ENCODE measurements at places on chromosomes 12 and 14.

DNA sequence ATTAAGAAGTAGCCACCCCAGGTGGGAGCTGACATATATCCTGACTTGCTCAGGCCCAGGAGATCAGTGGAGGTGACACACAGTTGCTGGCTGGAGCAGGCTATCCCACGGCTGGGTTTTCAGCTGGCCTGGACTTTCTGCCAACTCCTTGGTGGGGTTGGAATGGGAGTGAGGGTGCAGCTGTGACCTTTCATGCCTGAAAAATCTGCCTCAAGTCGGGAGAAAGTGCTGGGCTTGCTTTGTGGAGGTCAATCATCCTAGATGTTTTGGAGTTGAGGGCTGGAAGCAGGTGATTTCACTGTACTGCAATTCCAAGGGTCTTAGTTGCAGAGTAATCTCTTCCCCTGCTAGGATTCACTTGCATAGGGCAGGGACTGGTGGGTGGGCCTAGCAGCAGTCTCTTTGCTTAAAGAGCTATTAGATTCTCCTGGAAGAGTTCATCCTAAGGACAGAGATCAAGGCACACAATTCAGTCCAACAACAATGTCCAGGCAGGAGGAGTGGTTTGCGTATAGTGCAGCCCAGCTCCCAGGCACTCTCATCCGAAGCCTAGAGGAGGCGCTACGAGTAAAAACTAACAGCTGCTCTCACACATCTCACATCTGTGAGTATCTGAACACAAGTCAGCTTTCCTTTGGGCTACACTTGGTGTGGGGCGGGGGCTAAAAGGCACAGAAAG is 98.1 kb downstream of the GAS2L3 start:
- no peak for DNase-seq

DNA sequence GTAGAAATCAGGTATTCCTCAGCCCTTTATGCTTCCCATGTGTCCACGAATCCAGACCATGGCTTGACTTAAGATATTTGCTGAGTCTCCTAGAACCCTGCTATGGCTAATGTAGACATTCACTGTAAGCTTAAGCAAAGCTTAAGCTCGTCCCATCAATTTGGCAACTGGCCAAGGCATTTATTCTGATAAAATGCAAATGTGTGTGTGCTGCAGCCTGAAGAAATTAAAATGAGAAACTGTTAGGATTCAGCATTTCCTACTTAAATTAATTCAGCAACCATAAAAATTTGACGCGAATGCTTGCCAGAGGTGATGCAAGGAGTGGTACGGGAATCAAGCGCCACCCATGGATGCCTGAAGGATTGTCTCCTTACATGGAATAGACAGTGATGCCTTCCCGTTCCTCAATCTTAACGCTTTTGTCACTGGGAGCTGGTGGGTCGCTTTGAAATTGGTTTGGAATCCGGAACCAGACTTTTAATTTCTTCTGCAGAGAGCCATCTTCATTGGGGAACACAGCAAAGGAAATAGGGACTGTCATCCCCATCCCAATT is 13.2 kb downstream of the HEBP1 start:
- DNase-seq: no peak

DNA sequence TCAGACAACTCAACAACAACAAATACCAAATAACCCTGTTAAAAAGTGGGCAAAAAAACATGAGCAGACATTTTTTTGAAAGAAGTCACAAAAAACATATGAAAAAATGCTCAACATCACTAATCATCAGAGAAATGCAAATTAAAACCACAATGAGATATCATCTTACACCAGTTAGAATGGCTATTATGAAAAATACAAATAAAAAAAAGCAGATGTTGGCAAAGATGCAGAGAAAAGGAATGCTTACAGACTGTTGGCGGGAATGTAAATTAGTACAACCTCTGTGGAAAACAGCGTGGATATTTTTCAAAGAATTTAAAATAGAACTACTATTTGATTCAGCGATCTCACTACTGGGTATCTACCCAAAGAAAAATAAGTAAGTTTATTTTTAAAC is 114.0 kb downstream of the SLC38A4 start:
- DNase-seq: no peak

DNA sequence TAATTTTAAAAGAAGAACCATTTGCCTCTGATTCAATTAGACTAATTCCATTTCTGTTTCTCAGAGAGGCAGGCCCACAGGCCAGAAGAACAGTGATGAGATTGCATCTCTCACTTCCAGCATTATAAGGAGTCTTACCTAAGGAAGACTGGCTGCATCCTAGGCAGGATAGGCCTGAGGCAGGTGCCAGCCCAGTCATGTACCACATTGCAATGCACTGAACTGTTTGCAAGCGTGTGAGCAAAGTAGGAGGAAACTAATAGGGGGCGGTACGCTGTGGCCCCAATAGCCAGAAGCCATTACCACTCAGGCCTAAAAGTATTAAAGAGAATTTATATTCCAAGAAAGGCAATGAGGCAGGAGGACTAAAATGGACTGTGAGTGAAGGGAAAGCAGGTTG is 12.1 kb upstream of the CNIH1 start:
- DNase-seq: no peak

- DNase-seq: no peak
These were observed 10.9 kb downstream of the SERPINA11 start for GRCh38 chr14:94441531-94442205.

GRCh38 chr12:12681061-12681765 is 14.8 kb downstream of the GPR19 start:
- DNase-seq: no peak

GRCh38 chr14:71885301-71885700 is 46.9 kb upstream of the RGS6 start:
- no peak for DNase-seq

DNA sequence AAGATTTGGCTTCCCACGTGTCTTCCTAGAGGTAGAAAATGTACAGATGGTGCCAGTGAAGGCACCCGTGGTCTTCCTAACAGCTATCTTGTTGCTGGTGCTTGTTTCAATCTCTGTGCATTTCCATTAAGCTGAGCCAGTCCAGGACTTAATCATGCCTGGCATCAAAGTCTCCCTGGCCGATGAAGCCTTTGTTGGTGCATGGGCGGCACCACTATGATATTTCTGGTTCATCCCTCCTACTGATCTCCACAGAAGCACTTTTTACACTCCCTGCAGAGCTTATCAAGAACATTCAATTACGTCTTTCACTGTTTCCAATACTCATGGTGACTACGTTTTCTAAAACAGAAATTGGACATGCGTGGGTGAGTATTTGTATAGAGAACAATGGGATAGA is 128.4 kb downstream of the TTC8 start:
- DNase-seq: no peak

- DNase-seq: no peak
These were observed 40.3 kb upstream of the PCED1B start for GRCh38 chr12:47039079-47039478.

Data from right renal cortex interstitium (tissue), 3 donors.